ENCODE measurements at places on chromosomes 5 and 9.
A peak's percentile ranks its signal among the peaks of the same experiment; 100 is the strongest.

GRCh38 chr5:123882319-123882964 is 370.5 kb downstream of the CSNK1G3 start:
- no peak for DNase-seq

- DNase-seq = no peak
Measured at GRCh38 chr5:139639619-139640380, 8.3 kb upstream of the CXXC5 start.

- DNase-seq = no peak
Measured at GRCh38 chr9:111965566-111966019, 69.0 kb downstream of the UGCG start.

GRCh38 chr5:33364406-33364805 is 76.4 kb upstream of the TARS1 start:
- DNase-seq = no peak

- DNase-seq = no peak
Measured at GRCh38 chr9:68500457-68501381, 40.0 kb downstream of the TMEM252 start.

GRCh38 chr5:62341783-62342475 is 35.9 kb downstream of the KIF2A start:
- peak; percentile 32 for DNase-seq

GRCh38 chr5:17309462-17309861 is 92.0 kb downstream of the BASP1 start:
- no peak for DNase-seq

DNA sequence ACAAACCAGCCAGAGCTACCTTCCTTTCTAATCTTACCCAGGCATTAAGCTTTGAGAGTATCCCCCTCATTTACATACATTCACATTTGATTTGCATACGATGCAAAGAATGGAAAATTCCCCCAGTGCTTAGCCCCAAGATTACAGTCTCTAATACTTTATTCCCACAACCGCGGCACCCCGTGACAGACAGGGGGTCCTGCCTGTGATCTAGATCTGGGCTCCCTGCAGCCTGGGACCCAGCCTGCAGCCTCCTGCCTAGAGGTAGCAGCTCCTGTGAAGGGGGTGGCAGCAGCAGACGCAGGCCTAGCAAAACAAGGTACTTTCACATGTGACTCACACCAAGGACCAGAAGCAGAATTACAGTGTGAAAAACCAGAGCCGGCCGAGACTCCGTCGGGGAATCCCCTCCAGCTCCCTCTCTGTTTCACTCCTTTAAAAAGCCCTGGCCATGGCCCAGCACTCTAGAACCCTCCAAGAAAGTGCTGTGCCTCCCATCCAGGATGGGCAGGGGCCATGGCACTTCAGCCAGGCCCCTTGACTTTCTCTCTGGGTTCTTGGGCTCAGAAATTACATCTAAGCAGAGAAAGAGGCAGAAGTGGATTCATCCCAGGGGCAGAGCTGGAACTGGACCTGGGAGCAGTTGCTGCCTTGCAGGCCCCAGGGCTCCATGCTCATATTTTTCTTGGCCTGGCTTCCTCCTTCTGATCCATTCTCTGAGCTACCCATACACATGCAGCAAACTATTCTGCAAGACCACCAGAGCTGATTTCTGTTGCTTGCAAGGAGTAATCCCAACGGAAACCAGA is 14.0 kb upstream of the TCF7 start:
- peak; percentile 92 for DNase-seq

DNA sequence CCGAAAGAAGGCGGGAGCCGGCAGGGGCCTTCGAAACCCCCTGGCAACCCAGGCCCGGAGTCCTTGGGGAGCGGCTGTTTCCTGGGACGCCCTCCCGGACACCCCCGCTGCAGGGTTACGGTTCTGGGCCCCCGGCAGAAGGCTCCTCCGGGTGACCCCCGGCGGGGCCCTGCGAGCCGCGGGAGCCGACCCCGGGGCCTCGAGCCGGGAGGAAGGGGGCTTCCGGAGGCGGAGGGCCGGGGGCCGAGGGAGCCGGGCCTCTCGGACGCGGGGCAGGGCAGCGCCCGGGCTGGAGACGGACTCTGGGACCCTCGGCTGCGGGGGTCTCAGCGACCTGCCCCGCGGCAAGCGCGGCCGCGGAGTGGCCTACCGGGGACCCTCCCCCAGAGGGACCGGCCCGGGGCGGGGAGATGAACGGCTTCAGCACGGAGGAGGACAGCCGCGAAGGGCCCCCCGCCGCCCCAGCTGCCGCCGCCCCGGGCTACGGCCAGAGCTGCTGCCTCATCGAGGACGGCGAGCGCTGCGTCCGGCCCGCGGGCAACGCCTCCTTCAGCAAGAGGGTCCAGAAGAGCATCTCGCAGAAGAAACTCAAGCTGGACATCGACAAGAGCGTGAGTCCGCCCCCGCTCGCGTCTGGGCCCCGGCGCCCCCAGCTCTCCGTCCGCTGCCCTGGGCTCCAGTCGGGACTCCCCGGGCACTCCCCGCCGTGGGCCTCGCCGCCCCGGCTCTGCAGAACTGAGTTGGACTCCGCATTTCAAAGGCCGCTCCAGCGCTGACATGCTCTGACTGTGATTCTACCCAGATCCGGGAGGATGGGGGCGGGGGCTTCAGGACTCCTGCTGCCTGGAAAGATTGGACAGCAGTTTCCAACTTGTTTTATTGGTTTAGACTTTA is 645 bp downstream of the SAP30L start:
- DNase-seq = peak; percentile 24

- DNase-seq = no peak
Measured at GRCh38 chr5:18003784-18004183, 369.5 kb downstream of the TAF11L14 start.

- DNase-seq = no peak
Measured at GRCh38 chr9:104855807-104856206, 72.1 kb downstream of the ABCA1 start.

DNA sequence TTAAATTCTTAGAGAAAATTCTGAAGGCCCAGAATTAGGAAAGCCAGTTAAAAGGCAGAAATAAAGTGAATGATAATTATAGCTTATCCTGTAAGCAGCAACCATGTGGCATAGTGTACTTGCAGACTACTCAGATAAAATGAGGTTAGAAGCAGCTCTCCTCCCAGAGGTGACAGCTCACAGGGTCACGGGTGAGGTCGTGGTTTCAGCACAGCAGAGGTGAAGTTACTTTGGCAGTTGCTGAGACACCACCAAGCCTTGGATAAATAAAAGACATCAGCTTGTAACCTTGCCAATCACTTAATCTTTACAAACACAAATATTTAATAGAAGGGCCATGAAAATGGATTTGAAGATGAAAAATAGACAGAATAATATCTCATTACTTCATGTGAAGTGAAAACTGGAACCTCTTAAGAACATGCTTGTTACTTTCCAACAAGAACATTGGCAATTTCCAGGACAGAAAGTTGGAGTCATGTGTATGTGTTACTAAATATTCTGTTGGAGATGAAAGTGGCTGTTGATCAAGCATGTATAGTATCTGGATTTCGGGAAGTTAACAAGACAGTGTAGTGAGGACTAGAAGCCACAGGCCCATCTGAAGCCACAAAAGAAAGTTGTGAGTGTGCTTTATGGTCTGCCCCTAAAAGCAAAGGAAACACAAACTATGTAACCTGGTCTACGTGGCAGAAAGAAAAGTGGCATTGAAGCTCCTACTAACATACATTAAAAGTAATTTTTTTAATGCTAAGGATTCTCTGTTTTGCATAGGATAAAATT is 134.4 kb downstream of the ERCC6L2 start:
- DNase-seq = peak; percentile 85

GRCh38 chr9:77277719-77278118 is 100.4 kb downstream of the VPS13A start:
- DNase-seq = no peak

- no peak for DNase-seq
Measured at GRCh38 chr9:102101723-102102122, 363.3 kb upstream of the GRIN3A start.

DNA sequence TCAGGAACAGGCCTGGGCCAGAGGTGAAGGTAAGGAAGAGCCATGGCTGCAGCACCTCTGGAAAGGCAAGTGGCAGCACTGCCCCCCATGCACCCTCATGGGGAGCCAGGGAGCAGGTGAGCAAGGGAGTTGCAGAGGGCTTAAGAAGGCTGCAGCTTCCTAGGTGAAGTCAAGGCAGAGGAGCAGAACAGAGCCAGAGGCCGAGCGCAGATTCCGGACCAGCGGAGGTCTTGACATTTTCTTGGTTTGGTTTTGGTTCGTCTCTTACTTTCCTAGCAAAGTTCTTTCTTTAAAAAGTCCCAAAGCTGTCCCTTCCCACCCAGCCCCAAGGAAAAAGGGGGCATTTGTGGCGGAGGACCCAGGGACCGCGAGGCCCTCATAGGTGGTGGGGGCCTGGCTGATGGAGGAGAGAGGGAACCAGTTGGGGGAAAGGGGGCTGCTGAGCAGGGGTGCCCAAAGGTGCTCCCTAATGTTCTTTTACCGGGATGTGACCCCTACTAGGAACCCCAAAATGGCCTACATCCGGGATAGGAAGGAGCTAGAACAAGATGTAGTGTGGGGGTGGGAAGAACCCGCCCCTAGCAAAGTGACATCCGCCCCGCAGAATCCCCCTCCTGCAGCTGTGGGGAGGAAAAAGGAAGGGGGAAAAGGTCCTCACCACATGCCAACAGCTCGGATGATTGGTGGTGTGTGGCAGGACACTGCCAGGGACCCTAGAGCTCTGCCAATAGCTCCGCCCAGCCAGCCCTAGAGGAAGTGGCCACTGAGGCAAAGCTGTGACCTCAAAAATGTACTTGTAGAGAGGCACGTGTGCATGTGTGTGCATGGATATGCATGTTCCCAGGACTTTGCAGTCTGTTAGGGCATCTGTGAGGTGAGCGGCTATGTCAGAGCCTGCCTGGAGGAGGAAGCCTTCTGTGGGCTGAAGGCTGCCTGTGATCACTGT is 914 bp upstream of the CD72 start:
- peak; percentile 35 for DNase-seq

DNA sequence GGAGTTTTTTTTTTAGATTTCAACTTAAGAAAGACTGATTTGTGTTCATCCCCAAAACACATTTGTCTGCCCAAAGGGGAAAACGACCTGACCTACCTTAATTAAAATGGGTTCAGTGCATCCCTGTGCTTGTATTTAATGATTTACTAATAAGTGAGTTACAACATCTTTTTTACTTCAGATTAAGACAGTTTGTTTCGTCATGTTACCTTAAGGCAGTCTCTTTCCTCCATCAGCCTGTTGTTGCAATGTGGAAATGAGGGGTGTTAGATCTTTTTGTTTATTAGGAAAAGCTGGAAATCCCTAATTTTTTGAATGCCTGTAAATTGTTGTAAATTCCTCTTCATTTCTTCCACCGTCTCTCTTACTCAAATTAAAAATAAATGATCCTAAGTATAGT is 177.5 kb downstream of the GDNF start:
- DNase-seq = no peak

GRCh38 chr5:107605596-107606125 is 65.1 kb downstream of the EFNA5 start:
- DNase-seq = no peak

DNA sequence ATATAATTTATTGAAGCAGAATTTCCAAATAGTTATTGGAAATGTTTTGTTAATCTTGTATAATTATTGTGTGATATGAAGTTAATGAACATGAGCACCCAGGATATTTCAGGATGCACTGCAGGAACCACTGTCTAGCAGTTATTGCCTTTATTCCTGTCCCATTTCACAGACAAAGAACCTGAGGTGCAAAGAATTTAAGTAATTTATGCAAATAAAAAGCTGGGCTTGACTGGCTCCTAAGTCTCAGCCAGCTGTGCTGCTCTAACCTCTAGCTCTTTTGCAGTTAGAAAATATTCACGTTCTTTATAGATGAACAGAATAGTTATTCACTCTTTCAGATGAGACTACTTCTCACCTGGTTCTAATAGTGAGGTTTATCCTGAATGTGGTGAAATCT is 50.0 kb upstream of the NUDT12 start:
- DNase-seq = no peak

DNA sequence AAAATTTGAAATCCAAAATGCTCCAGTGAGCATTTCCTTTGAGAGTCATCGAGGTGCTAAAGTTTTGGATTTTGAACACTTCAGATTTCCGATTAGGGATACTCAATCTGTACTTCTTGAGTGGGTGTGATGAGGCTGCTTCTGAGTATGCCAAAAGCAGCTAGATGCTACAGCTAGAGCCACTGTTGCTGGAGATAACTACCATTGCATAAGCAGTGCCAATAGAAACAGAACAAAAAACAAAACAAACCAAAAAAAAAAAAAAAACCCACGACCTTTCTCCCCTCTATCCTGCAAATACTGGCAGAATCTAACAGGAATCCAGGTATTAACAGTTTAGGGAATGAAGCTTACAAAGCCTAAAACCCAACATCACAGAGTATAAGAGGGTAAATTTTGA is 43.5 kb downstream of the PKD2L2 start:
- no peak for DNase-seq

- DNase-seq = no peak
Measured at GRCh38 chr9:114522286-114522685, 17.0 kb upstream of the WHRN start.

- no peak for DNase-seq
Measured at GRCh38 chr9:106616026-106616425, 246.9 kb upstream of the ZNF462 start.

DNA sequence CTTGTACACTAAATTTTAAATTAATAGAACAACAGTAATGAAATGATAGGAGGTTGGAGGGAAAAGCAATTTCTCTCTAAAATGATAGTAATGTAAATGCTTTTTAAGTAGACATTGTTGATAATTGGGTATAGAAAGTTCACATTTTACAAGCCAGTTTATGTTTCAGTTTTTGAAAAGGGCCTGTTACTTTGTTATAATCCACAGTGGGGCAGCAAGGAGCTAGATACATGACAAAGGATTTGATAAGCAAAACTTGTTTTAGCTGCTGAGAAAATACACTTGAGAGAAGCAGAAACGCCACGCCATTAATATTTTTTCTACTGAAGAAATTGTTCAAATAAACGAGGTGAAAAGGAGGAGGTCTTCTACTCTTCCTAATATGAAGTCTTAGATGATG is 30.2 kb downstream of the SREK1 start:
- no peak for DNase-seq

- no peak for DNase-seq
Measured at GRCh38 chr5:143878430-143878829, 66.5 kb downstream of the HMHB1 start.

- no peak for DNase-seq
Measured at GRCh38 chr5:173014671-173015070, 31.1 kb downstream of the ATP6V0E1 start.

- DNase-seq = no peak
Measured at GRCh38 chr5:87002485-87002884, 265.2 kb upstream of the RASA1 start.

DNA sequence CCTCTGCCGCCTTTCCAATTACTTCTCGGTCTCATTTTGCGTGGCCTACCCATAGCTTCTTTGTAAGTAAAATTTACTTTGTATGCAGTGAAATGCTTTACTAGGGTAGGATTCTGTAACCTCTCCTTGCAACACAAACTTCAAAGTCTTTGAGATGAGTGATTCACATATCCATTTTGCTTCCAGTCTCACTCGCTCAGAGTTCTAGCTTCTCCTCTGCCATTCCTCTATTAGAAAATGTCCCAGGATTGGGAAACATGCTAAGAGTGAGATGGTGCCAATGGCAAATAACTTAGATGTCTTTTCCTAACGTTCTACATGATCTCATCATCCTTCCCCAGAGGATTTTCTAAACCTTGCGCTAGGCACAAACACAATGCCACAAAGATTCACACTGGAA is 270.5 kb upstream of the SLC30A5 start:
- DNase-seq = no peak

GRCh38 chr9:93061791-93062763 is 3.6 kb downstream of the SUSD3 start:
- DNase-seq = no peak

- DNase-seq = no peak
Measured at GRCh38 chr9:131467214-131467935, 35.3 kb upstream of the POMT1 start.

GRCh38 chr9:114174876-114175771 is 19.8 kb downstream of the COL27A1 start:
- no peak for DNase-seq

GRCh38 chr9:109278848-109279247 is 42.0 kb downstream of the EPB41L4B start:
- DNase-seq = no peak

All from CD4-positive, alpha-beta T cell treated with Interleukin-2 at 100 ng/mL for 4 hours (primary cell).